ENCODE measurements at places on chromosomes 5 and 9.

GRCh38 chr9:115202181-115202580 is 84.2 kb upstream of the TNC start:
- no peak for DNase-seq

DNA sequence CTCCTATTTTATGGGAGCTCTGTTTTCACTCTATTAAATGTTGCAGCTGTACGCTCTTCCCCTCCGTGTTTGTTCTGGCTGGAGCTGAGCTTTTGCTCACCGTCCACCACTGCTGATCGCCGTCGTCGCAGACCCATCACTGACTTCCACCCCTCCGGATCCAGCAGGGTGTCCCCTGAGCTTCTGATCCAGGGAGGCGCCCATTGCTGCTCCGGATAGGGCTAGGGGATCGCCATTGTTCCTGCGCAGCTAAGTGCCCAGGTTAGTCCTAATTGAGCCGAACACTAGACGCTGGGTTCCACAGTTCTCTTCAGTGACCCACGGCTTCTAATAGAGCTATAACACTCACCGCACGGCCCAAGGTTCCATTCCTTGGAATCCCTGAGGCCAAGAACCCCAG is 96.2 kb upstream of the PRDM9 start:
- DNase-seq = no peak

GRCh38 chr9:104747565-104748358 is at the start of gene NIPSNAP3A:
TSS of gene NIPSNAP3A (plus strand) at chr9:104747683. CDS start at chr9:104747793, 110 bp downstream.
- peak; percentile 84 for DNase-seq

- no peak for DNase-seq
Measured at GRCh38 chr5:126106029-126106428, 317.2 kb upstream of the GRAMD2B start.

GRCh38 chr5:120872297-120872696 is 408.2 kb downstream of the PRR16 start:
- no peak for DNase-seq

GRCh38 chr5:52856564-52856963 is 68.8 kb downstream of the ITGA1 start:
- DNase-seq = no peak

DNA sequence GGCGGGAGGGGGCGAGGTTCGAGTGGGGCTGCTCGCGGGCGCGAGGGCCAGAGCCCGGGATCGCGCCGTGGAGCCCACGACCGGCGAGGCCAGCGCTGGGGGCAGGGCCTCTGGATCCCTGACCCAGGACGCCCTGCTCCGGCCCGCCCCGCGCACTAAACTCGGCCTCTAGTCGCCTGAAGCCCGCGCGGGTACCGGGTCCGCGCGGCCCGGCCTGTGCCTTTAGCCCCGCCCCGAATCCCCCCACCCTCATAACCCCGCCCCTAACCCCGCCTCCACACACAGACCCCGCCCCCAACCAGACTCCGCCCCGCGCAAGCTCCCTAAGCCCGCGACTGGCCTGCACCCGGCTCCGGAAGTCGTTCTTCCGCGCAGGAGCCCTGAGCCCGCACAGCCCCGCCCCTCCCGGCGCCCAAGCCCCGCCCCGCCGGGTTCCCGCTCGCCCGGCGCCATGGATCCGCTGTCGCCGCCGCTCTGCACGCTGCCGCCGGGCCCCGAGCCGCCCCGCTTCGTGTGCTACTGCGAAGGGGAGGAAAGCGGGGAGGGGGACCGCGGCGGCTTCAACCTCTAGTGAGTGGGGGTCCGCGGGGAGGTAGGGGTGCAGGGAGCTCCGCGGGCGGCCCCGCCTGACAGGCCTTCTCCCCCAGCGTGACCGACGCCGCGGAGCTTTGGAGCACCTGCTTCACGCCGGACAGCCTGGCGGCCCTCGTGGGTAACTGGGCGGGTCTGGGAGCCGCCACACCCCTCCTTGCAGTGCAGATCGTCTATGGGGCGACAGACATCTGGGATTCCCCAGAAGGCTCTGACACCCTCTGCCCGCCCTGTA is at the start of gene PAXX:
PAXX (plus strand) TSS at position 430 of the 826 bp plus-strand sequence; CDS start at position 452, 22 bp downstream.
- peak; percentile 94 for DNase-seq

DNA sequence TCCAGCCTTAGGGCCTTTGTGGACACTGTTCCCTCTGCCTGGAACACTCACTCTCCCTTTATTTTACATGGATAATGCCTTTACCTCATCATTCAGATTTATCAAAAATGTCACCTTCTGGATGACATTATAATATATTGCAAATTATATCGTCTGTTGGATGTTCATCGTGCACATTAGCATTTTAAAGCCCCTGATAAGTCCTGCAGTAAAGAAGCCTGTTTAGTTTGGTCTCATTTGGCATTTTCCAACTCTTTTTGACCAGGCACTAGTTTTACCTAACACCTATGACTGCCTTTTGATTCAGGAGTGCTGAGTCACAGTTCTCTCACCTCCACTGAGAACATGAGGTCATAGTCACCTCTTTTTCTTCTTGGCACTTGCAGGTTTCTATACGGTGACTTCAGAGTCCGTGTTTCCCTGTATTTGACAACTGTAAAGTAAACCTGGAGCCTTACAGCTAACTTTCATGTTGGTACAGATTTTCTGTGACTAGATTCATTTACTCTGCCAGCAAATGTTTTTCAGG is 57.7 kb upstream of the STC2 start:
- DNase-seq = no peak

GRCh38 chr5:180105827-180106312 is 34.3 kb upstream of the RNF130 start:
- no peak for DNase-seq

DNA sequence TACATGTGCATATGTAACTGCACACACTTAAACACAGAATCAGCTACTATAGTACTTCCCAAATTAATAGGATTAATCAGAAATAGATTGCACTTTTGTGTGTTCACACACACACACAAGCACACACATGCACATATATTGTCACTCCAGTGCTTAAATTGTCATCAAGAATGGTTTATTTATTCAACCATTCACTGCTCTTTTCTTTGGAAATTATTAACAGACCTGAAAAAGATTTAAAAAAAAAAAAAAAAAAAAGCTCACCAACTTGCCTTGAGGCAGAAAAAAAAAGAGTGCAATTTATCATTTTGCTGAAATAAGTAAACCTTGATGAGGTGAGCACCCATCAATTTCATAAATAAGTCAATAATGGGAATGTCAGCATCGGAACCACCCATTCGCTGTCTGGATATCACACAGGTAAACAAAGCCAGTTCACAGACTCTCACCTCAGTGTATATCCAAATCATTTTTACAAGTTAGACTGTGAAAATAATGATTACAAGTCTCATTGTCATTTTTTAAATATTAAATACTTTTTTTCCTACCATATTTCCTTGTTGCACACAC is 562.8 kb downstream of the BNC2 start:
- DNase-seq = no peak

GRCh38 chr9:132647355-132647754 is 22.4 kb downstream of the DDX31 start:
- DNase-seq = no peak

GRCh38 chr5:158691631-158692255 is 408.0 kb downstream of the EBF1 start:
- no peak for DNase-seq

GRCh38 chr5:14153071-14153864 is 10.1 kb downstream of the TRIO start:
- no peak for DNase-seq

GRCh38 chr9:37426846-37427245 is 4.3 kb downstream of the GRHPR start:
- no peak for DNase-seq

DNA sequence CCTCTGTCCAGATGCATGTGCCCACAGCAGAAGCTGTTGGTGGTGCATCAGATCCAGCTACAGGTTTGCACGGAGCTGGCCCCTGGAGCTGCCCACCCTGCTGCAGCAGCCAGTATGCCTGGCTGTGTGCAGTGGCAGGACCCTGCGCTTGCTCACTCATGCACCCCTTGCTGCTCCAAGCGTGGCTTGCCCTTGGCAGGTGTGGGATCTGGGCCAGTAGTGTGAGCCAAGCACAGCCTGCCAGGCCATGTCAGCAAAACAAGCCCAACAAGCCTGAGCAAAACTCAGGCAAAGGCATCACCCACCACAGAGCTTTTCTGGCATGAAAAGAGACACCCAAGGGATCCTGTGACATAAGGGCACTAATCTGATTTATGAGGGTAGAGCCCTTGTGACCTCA is 18.3 kb upstream of the ECPAS start:
- no peak for DNase-seq

GRCh38 chr5:170570476-170570875 is 66.7 kb downstream of the KCNIP1 start:
- DNase-seq = no peak

DNA sequence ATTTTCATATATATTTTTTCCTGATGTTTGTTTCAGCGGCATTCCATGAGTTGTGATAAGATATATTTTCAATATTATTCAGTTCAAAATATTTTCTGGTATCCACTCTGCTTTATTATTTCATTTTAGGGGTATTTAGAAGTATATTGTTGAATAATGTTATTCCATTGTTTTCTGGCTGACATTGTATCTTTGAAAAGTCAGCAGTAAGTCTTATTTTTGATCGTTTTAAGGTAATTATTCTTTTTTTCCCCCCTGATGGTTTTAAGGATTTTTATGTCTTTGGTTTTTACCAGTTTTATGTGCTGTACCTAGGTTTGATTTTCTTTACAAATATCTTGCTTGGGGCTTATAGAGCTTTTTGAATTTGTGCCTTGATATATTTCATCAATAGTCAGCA is 6.6 kb upstream of the GLRA1 start:
- no peak for DNase-seq

DNA sequence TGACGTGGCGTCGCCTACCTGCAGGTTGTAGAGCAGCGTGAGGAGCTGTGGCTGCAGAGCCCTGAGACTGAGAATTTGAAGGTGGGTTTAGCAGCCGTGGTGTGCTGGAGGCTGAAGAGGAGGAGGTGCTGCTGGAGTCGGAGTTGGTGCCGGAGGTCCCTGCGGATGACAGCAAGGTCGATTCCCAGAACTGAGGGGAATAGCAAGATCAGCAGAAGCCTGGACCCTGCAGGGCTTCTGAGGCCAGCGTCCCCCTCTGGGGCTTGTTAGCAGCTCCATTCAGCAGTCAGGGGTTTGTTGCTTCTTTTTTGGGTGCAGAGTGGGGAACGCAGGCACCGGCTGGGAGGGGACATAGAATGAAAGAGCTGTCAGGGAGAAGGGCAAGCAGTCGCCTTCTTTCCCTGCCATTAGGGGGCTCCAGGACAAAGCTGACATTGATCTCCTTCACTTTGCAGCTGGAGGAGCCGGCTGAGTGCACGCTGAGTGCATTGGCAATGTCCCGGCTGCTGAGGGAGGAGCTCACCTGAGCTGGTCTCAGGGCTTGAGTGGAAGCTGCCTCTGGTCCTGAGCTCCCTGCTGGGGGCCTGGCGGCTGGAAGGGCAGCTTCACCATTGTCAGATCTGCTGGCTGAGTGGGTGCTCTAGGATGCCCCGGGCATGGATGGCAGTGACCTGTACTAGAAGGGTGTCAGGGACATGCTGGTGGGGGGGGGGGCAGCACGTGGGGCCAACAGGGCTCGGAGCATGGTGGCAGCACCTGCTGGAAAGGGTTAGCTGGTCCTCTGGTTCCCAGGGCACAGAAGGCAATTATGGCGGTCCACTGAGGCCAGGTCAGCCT is 20.8 kb downstream of the OBP2B start:
- DNase-seq = no peak

GRCh38 chr5:115736004-115736689 is 80.3 kb downstream of the CDO1 start:
- no peak for DNase-seq

DNA sequence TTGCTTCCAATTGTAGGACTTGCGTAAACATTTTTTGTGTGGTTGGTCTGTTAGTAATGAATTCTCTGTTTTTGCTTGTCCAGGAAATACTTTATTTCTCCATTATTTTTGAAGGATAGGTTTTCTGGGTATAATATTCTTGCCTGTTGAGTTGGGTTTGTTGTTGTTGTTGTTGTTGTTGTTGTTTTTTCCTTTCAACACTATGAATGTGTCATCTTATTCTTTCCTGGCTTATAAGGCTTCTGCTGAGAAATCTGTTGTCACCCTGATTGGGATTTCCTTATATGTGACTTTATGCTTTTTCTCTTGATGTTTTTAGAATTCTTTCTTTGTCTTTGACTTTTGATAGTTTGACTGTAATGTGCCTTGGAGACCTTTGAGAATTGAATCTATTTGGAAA is 39.8 kb downstream of the SLF1 start:
- DNase-seq = no peak

- no peak for DNase-seq
Measured at GRCh38 chr5:55771175-55771655, 33.4 kb downstream of the DDX4 start.

DNA sequence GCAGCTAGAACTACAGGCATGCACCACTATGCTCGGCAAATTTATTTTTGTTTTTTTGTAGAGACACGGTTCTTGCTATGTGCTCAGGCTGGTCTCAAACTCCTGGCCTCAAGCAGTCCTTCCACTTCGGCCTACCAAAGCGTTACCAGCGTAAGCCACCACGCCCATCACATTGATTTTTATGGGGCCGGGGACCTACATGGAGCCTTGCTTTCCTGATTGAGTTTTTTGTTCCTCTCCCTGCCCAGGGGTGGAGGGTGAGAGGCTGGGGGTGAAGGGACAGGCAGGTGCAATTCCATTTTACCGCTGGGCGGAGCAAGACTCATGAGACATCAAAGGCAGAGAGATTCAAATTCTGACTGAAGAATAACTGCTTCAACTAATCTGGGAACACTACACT is 1.9 kb downstream of the ALDH1B1 start:
- DNase-seq = no peak

DNA sequence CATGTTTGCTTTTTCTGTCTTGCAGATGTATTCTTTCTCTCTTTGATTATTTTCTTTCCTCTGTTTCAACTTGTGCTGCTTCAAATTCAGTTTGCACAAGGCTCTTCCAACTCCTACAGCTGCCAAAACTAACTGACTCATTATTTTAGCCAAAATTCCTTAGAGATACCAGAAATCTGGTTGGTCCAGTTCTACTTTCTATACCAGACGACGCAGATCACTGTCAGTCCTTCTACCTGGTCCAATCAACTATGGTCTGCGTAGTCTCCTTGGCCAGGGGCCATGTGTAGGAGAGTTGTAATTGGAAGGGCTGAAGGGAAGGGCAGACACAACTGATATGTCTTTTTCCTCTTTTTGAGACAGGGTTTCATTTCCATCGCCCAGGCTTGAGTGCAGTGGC is 51.9 kb upstream of the JAK2 start:
- no peak for DNase-seq

All from activated T-cell treated with anti-CD3 and anti-CD28 coated beads, Interleukin-2, amount 50 U/mL, for 4 hours (primary cell).